ENCODE measurements at places on chromosomes 11 and 22.

DNA sequence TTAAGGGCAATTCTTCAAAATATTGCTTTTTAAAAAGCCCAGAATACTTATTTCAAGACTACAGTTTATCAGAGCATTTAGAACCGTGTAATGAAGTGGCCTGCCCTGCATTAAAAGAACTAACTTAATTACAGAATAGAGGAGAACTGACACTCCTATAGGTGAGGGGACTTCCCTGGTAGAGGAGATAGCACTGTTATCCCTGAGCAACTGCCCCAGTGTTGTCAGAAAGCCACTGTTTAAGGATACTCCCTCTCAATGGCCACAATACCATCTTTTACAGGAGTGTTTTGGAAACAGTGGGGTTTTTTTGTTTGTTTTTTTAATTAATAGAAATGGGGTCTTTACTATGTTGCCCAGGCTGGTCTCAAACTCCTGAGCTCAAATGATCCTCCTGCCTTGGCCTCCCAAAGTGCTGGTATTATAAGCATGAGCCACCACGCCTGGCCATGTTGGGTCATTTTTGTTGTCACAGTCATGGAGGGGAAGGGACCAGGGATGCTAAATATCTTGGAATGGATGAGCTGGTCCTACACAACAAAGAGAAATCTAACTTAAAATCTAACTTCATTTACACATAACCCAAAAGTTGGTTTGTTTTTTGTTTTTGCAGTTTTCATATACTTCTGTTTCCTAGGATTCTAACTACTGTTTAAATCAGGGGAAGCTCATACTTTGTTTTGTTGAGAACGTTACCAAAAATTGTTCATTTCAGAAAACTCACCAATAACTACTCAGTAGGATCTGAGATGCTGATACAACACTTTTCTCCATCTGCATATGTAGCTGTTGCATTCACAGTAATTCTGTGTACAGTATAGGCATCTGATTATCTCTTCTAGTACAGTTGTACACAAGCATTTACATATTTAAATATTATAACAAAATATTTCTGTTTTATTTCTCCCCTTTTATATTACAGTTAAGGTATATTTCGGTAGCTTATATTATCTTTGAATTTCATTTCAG lies 8.1 kb downstream of the RPL27A start:
- DNase-seq = no peak

DNA sequence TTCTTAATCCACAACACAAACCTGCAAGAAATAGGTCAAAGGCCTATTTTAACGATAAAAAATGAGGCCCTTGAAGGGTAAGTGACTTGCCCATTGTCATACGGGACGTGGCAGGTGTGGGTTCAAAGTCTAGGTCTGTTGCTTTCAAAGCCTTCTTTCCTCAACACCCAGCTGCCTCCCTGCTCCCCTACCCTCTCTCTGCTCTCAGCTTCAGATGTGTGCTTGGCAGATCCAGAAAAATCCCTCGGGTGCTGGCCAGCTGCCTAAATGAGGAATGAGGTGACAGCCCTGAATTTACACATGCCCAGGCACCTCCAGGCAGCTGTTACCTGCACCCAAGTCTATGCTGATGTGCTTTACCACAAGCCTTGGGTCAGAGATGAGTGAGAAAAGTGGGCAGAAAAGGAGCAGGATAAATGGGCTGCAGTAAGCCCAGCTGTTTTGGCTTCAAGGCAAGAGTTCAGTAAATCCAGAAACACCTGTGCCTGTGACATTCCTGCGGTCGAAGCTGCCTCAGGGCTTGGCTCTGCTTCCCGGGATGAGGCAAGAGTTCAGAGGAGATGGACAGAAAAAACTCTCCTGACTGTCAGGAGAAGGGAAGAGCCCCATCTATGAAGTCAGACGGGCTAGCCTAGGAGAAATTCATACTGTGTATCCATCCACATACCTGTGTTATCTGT lies 49.9 kb upstream of the LDLRAD3 start:
- DNase-seq = no peak

- DNase-seq = no peak
Measured at GRCh38 chr22:44861245-44861644, 108.9 kb downstream of the ARHGAP8 start.

GRCh38 chr11:77752516-77752915 lies 68.0 kb downstream of the RSF1 start:
- no peak for DNase-seq

GRCh38 chr11:118311518-118311917 lies 7.0 kb downstream of the CD3E start:
- no peak for DNase-seq

DNA sequence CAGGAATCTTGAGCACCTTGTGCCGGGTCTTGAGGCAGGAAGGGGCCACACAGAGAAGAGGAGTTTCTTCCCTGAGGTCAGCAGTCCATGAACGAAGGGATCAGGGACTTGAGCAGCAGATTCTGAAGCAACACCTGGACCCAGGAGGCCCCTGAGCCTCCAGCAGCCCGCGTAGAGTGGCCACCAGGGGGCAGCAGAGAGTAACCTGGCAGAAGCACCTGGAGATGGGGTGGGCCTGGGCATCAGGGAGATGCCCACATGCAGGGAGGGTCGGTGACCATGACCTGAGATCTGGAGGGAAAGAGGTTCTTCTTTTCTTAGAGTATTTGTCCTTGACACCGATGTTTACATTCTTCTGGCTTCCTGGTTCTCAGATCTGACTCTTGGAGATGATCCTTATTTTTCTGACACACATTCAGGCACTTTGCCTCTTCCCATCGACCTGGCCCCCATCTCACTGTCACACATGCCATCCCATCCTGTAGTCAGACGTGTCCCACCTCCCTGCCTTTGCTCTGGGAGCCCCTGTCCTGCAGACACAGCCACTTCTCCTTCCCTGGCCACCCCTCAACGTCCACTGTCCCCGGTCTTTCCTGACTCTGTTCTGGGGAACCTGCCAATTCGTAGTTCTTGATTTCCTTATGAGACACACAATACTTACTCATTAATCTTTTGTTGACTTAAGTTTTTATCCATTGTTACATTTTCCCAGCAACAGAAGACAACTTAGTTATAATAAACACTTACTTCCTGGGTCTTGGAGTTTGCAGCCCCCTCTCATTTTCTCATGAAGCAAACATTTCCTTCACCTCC lies 66.5 kb downstream of the GGTLC2 start:
- DNase-seq = peak; percentile 85

DNA sequence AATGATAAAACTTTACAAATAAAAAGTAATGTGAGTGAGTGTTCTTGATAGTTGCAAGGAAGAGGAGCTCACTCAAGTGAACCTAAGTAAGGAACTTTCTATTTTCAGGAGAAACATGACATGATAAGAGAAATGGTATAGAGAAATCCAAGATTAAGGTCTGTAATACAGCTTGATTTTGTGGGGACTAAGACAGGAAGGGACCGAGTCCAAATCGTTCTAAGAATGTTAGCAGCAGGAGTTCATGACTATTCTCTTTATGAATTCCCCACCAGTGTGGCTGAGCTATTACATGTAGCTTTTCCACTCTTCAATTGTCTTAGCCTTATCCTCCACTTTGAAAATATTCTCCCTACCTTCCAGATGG lies 698.6 kb upstream of the ARHGAP42 start:
- DNase-seq = no peak

- no peak for DNase-seq
Measured at GRCh38 chr11:94595076-94595475, 27.9 kb downstream of the PIWIL4 start.

- DNase-seq = peak; percentile 64
Measured at GRCh38 chr22:46052801-46053562, 76.0 kb upstream of the WNT7B start.

Measured in activated T-cell treated with anti-CD3 and anti-CD28 coated beads, Interleukin-2, amount 50 U/mL, for 24 hours (primary cell).